ENCODE measurements at places on chromosomes 12 and 14.

DNA sequence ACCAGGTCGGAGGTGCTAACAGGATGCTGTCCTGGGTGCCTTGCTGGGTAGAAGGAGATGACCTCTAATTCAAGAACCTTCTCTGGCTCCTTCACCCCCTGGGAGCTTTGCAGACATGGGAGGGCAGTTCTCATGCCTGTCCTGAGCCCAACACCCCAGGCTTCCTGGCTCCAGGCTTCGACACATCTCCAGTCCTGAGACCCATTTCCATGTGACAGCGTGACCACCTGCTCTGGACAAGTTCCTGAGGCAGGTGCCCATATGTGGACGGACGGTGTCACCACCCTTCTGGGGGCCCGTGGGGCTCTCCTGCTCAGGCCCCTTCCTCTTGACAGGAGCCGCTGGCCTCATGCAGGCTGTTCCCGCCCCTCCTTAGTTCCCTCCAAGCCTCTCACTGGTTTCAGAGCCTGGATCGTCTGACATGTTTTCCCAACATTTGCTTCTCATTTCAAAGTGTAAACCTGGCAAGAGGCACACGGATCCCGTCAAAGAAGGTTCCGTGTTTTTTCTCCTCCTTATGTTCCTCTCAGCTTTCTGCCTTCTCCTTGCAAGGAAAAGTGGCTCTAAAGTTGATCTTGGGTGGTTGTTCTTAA is 291.9 kb upstream of the RTL1 start:
- DNase-seq, result no peak

DNA sequence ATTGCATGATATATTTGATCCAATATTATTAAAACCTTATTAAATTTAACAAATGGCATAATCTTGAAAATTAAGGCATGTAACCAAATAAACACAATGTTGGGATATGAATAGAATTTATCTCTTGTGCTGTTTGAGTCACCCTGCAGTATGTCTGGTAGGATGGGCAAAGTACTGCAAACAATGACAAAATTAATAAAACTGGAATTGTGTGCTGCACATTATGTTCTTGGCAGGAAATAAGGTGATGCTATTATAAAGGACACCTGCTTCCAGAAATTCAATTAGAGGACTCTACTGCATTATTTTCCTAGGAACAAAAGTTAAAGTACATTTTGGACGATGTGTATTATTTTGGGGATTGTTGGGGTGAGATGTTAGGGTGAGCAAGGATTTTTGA is 132.7 kb downstream of the PPFIA2 start:
- DNase-seq, result no peak

DNA sequence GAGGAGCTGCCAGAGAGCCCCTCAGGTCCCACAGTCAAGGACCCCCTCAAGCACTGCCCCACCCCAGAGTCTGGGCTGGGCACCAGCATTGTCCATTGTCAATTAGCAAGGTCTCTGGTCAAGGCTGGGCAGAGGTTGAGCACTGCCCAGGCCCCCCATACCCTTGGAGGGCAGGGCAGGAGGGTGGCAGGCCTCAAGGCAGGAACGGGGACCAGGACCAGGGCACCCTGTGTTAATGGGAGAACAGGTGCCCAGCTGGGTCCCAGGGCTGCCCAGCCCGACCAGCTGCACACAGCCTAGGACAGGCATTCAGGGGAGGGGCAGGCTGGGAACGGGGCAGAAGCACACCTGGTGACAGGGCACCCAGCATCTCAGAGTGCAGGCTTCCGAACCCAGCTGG is 18.4 kb downstream of the SIVA1 start:
- DNase-seq, result no peak

DNA sequence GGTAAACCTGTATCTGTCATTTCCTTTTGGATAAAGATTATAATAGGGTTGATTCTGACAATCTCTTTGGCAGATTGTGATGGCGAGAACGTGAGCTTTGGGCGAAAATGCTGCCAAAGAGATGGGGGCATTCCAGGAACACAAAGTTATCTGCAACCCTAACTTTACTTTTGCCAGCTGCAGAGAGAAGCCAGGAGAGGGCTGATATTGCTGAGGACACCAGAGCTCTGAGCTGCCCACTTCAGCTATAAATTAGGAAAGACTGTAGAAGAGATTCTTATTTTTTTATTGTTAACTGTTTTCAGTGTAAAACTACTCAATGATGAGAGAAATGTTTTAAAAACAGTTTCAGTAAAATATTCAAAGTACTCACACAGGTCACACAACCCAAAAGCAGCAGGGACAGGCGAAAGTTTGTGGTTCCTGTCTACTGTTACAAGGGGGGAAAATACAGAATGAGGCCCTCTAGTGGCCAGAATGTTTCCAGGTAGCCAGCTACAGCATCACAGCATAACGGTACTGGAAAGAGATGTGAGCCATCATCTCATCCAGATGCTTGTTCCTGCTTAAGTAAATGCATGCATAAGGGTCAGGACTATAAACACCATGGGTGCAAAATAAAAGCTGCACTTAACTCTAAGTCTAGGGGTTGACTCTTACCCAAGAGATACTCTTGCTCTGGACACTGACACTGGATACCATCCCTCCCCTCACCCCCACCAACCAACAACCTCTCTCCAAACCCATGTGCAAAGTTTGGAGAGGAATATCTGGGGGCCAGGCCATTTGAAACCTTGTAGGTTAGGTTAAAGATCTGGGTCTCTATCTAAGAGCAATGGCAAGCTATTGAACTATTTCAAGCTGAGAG is 498.4 kb downstream of the RMST start:
- DNase-seq, result no peak

DNA sequence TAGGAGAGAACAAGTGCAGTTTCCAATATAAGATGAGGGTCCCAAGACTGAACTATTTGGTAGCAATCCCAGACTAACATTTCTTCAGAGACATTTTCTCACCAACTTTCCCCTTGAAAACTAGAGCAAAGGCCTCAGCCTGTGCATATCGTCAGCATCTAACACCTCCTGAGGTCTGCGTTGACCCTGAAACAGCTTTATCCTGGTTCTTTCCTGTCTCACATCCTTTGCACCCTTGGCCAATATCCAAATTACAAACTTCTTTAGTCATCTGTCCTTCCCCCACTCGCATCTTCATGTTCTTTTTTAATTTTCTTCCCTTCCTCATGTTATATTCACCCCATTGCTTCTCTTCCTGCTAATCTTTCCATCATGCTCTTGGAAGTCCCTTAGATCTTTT is 83.0 kb downstream of the FAR2 start:
- no peak for DNase-seq

GRCh38 chr12:125331342-125332052 is 266.3 kb downstream of the AACS start:
- DNase-seq, result no peak

- DNase-seq, result no peak
Measured at GRCh38 chr14:74492776-74493342, at the start of gene NPC2. Gene NPC2 (minus strand): TSS chr14:74493305. CDS start chr14:74493274, 31 bp downstream.

DNA sequence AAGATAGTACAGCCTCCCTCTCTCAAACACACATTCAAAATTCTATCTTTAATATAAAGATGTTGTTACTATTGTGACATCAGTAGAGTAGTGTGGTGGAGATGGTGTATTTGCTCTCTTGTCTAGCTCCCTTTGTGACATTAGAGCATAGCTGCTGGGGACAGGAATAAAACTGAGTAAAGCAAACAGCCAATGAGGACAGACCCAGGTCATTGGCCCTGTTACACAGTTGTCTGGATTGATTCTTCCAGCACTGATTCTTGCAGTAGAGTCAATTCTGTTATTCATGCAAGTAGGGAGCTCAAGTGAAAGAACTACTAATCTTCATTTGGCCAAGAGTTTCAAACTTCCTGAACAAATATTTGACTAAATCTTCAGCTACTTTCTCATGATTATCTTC is 72.4 kb downstream of the SCN8A start:
- DNase-seq, result no peak

DNA sequence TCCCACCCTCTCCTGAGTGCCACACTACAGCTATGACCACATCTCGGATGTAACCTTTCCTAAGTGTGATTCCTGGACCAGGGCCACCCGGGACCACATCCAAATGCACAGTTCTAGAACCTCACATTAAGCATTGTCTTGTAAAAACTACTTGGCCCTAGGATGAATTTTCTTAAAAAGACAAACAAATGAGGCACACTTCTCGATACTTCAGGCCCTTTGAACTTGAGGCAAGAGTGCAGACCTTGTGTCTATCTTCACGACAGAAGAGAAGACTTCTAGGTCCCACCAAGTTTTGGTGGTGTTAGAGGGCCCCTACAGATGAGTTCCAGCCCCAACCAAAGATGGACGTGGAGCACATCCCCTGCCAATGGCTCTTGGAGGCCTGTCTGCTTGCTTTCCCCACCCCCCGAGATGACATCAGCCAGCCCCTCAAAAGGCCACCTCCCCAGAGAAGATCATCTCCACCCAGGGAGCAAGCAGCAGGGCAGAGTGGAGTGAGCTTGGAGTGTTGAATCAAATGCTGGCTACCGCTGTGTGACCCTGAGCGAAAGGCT is 9.3 kb downstream of the ISCU start:
- DNase-seq, result no peak

DNA sequence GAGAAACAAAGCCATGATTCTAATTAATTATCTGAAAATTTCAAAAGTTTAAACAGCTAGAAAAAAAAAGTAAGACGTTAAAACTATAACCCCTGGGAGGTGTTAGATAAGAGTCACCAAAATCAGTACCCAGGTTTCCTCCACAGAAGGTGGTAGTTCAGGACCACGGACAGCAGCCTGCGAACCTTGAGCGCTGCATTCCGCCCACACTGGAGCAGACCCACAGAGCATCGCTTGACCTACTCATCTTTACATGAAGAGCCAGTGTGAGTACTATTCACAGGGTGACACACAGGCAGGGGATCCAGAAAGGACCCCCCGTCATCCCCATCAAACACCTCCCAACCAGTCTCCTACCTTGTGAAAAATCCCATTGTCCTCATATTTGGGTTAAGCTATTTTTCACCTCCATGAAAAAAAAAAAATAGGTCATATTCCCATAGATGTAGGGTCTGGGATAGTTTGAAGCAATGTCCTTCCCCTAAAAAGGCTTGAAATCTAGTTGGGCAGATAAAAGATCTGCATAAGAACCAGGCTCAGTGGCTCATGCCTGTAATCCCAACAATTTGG is 8.8 kb upstream of the CHGA start:
- peak; percentile 22 for DNase-seq

DNA sequence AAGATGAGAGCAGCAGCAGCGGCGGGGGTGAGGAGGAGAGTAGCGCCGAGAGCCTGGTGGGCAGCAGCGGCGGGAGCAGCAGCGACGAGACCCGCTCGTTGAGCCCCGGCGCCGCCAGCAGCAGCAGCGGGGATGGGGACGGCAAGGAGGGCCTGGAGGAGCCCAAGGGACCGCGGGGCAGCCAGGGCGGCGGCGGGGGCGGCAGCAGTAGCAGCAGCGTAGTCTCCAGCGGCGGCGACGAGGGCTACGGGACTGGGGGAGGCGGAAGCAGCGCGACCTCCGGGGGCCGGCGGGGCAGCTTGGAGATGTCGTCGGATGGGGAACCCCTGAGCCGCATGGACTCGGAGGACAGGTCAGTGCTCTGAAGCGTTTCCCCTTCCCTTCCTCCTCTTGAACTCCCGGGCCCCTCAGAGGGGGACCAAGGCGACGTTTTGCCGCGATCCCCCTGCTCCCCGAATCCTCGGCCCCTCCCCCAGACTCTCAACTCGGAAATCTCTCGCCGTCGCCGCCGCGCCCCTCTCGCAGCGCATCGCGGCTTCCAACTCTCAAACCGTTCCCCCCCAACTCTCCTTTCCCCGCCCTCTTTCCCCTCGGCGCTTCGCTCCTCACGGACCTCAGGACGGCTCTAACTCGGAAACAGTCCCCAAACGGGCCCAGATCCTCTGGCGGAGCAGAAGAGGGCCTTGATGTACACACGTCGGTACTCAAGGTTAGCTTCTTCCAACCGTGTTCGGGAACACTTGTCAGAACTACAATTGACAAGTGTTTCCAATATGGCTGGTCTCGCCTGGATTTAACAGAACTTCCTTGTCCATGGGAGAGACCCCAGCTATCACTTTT is 947 bp downstream of the AEBP2 start:
- peak; percentile 51 for DNase-seq

DNA sequence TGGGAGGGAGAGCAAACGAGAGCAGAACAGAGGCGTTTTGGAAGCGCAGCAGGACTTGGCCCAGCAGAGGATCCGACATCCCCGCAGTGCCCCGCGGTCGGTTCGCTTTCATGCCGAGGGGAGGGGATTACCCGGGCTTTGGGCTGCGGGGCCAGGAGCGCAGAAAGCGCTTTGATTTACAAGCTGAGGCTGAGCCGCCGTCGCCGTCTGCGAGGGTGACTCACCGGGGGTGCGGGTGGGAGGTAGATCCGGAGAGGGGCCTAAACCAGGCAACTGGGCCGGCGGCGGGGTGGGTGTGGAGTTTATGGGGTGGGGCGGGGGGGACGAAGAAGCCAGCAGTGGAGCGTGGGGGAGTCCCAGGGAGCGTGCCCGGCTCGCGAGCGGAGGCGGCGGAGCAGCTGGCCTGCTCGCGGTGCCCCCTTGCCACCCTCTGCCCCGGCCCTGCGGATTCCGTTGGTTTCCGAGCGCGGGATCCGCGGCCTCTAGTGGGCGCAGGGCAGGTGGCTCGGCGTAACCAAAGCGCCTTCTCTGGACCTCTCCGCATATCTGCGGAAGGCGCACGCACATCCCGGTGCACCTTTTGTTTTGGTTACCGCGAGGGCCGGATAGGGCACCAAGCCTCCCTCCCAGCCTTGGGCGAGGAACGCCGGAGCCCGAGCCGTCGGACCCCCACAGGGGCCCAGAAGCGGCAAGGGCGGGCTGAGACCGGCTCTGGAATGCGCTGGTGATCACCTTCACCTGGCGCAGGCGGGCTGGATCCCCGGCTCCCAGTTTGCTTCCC is 2.6 kb downstream of the SIX4 start:
- peak; percentile 48 for DNase-seq

DNA sequence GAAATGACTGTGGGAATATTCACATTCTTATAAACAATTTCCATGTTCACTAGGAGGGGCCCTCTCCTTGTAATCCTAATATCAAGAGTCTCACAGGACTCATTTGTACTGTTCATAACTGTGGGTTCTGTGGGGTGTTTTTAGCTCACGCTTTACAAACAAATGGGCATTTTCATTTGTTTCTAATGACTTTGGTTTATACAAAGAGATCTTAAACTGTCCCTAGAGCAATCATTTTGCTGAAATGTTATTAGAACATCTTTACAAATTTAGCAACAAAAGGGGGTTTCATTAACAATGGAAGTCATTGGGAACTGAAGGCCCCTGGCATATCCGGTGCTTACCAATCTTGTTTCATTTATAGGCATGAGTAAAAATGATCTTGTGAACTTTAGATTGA is 370.5 kb downstream of the TRHDE start:
- no peak for DNase-seq

DNA sequence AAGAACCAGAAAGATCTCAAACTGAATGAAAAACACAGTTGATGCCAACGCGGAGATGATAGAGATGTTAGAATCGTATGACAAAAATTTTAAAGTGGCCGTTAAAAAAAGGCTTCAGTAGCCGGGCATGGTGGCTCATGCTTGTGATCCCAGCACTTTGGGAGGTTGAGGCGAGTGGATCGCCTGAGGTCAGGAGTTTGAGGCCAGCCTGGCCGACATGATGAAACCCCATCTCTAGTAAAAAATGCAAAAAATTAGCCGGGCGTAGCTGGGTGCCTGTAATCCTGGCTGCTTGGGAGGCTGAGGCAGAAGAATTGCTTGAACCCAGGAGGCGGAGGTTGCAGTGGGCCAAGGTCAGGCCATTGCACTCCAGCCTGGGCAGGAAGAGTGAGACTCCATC is 5.4 kb upstream of the ACVRL1 start:
- no peak for DNase-seq

All from activated gamma-delta T cell treated with Interleukin-2 at 50 U/mL for 16 hours (primary cell).